Right renal pelvis (tissue), 4 donors: ENCODE measurements at places on chromosomes 2 and 18. TPM values are rescaled to one million over a fixed set of nuclear protein-coding genes. Genes with fewer than 3 reads are reported as not detected.

GRCh38 chr18:52657043-52657805, 317.2 kb downstream of the DCC start:
- DNase-seq, result no peak

DNA sequence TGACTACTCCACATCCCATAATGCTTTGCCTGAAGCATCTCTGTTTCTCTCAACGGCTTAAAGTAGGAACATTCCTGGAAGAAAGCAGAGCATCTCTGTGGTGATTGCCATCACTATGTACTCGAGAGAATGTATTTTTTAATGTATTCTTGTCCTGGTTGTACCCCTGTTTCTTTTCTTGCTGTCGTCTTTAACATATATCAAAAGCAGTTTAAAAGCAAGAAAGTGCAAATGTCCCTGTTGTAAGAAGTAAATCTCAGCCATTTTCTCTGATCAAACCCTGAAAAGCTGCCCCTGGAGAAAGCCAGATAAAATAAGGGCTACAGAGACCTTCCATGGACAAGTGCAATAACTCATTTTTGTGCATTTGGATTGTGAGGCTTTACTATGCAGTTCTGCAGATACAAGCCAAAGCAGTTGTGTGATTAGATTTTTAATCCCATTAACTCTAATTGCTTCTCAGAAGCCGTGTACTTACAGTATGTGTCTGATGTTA, 70.8 kb downstream of the XIRP2 start:
- DNase-seq, result no peak

INHBB gene
- polyA plus RNA-seq, result not detected

CCDC102B gene
- 7.7 TPM for polyA plus RNA-seq

GRCh38 chr2:29064346-29064715, 10.0 kb downstream of the PCARE start:
- no peak for DNase-seq

- DNase-seq, result no peak
These were observed 89.6 kb upstream of the CCDC68 start for GRCh38 chr18:55048892-55049291.

DNA sequence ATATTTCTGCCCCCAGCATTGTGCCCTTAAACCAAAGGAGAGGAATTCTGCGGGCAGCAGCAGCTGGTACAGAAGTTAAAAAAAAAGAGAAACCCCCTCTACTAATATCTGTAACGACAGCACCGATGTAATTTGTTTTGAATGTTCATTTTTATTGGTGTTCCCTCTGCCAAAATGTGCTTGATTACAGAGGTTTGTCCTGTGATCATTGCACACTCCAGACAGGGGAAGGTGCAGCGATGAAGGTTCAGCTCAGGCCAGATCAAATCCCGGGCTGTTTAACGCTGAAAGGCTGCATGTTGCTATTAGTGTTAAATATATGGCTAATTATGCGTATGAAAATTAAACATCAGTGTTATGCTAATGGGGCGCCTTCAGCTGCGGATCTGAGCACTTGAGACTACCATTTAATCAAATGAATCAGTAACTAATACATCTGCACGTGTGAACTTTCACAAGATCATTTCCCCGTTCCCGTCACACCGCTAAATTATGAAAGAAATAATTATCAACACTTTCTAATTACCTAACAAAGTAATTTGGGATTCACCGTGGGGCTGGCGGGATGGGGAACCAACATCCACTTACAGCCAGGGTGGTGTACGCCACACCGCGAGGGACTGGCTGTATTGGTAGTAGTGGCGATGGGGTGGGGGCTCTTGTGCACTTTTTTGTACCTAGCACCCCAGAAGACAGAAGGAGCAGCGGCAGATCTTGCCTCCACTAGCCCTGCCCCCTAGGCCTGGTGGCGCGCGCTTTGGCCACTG, 1.5 kb upstream of the DLX1 start:
- no peak for DNase-seq
